Glomerular endothelial cell (primary cell): ENCODE measurements at places on chromosomes 7 and 10.
A peak's percentile ranks its signal among the peaks of the same experiment; 100 is the strongest.

DNA sequence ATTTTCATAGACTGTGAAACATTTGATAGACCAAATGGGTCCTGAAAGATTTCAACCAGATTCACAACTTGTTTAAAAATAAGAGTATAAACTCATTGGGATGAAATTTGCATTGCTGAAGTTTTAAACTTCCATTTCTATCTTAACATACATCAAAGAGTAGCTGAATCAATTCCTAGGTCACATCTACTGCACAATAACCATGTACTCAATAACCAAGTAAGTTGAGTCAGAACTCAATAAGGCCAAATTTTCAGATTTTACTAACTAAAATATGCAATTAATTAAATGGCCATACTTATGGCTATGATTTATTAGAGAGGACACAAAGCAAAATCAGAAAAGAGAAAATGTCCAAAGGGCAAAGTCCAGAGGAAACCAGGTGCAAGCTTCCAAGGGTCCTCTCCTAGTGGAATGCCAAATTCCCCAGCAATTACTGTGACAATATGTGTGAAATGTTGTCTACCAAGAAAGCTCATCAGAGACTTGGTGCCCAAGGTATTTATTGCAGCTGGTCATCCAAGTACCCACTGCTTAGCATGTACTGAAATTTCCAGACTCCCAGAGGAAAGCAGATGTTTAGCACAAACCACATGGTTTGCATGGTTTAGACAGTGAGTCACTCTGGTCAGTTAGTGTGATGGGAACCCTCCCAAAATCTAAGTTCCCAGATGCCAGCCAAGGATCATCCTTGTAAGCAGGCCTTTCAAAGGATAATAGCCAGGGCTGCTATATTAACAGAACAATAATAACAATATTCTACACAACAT lies 238.9 kb downstream of the IPMK start:
- no peak for DNase-seq

DNA sequence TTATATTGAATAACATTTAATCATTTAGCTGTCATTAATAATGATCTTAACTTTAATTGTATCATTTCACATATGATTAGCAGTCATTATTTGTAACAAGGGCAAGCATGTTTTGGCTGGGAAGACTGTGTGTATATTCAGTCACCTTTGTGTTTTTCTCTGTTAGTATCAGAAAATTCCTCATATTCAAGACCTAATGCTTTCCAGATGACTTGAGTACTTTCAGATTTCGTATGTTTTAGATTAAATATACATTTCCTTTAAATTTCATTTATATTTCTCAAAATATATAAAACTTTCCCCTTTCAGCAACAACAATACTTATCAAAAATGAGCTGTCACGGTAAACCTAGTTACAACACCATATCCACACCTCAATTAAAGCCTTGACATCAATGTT lies 6.3 kb upstream of the CACNA2D1 start:
- DNase-seq = no peak

DNA sequence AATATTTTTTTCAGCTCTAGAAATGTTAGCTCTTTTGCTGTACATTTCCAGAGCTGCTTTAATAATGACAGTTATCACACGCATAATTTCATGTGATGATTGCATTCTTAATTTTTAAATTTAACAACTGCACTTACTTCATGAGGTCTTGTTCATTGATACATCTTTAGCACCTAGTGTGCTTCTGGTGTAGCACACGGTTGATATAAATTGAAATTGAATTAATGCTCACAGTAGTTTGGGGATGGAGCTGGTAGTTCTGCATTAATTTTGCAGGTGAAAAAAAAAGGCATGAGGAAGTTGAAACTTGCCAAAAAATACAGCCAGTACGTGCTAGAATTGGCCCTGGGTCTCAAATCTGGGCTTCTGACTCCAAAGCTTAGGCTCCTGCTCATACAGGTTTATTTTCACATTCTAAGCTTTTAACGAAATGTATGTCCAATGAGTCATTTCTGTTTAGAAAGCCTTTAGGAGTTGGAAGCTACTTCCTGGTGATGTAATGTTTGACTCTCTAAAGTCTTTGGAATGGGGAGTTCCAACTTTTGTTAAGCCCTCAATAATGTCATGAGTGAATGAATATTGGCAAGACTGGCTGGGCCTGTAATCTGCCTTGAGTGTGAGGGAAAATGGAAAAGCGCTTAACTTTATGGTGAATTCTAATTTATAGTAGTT lies 62.5 kb downstream of the DAGLB start:
- peak; percentile 74 for DNase-seq

GRCh38 chr10:122168598-122169394 lies 102.3 kb upstream of the BTBD16 start:
- no peak for DNase-seq

GRCh38 chr10:122847782-122848604 lies 2.3 kb upstream of the CUZD1 start:
- DNase-seq = no peak

GRCh38 chr10:77667426-77668324 lies 30.1 kb upstream of the KCNMA1 start:
- DNase-seq = no peak

GRCh38 chr10:48464871-48465736 lies 139.8 kb downstream of the ARHGAP22 start:
- DNase-seq = no peak
